ENCODE measurements at places on chromosomes 4 and X. TPM values are rescaled to one million over a fixed set of nuclear protein-coding genes. Genes with fewer than 3 reads are reported as not detected.

- H3K4me3 ChIP-seq = no peak overlapping the region
- H3K36me3 ChIP-seq = no peaks in the 10 kb centered on the region
- H3K4me1 ChIP-seq = no peaks in the 10 kb centered on the region
Measured at GRCh38 chrX:29407357-29407756, 808.0 kb upstream of the MAGEB2 start.

NOX1 gene
- not detected for total RNA-seq

GRCh38 chrX:24350217-24350616, 10.2 kb upstream of the SUPT20HL1 start:
- no peaks in the 10 kb centered on the region for H3K27me3 ChIP-seq
- no peaks in the 10 kb centered on the region for H3K36me3 ChIP-seq
- peaks cover 15% of the 10 kb centered on the region for H3K4me1 ChIP-seq
- no peak overlapping the region for H3K4me3 ChIP-seq
- H3K27ac ChIP-seq = no peak overlapping the region

DNA sequence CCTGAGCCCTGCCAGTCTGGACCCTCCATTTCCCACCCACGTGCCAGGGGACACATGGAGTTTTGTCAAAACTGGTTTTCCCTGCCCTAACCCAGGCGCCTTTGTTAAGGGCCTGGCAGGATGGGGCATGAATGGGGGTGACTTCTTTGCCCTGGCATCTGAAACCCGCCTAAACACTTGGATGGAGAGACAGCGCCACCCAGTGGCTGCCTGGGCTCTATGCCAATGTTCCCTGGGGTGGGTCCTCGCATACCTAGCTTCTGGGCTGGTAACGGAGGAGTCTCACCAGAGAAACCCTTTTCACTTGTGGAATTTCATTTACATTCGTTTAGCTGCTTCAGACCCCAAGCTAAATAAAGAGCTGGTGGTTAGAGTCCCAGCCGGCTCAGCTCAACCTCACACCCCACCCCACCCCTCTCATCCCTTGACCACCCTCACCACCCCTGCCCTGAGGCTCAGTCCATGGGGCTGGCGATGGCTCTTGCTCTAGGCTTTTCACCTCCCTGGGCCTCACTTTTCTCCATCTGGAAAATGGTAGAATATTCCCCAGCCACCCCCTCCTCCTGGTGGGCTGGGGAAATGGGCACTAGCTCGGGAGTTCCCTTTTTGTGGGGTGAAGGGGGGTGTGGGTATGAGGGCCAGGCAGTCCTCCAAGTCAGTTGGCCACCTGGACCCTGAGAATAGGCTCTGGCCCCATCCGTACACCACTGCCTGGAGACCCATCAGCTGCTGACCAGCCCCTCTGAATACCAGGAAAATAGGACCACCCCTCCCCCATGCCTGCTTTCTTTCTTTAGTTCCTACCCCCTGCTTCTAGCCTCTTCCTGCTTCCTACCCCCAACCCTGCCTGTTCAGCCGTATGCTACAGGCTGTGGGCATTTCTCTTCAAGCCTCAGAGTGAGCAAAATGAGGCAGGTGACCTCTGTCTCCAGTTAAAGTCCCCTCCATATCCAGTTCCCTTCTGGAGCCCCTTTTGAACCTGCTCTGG, 57.1 kb upstream of the PJA1 start:
- H3K36me3 ChIP-seq = no peaks in the 10 kb centered on the region
- peaks cover 17% of the 10 kb centered on the region for H3K4me1 ChIP-seq
- H3K27ac ChIP-seq = peak overlapping the region; percentile 18

GRCh38 chr4:4980621-4981230, 38.5 kb downstream of the CYTL1 start:
- H3K27ac ChIP-seq = no peak overlapping the region
- no peak overlapping the region for H3K4me3 ChIP-seq
- no peak for DNase-seq
- H3K27me3 ChIP-seq = no peaks in the 10 kb centered on the region
- no peaks in the 10 kb centered on the region for H3K36me3 ChIP-seq

DNA sequence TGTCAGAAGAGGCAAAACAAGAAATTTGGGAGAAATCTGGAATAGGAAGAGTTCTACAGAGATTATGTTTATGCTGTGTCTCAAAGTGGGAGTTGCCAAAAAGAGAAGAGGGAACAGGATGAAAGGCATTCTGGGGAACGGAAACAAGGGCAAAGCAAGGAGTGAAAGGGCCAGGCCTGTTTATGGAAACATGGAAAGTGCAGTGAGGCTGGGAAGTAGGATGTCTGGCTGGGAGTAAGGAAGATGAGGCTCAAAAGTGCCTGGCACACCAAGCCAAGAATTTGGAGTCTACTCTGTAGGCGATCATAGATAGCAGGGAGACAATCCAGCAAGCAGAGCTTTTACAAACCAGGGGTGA, 1.8 kb upstream of the CUL4B start:
- no peak overlapping the region for H3K27ac ChIP-seq
- no peaks in the 10 kb centered on the region for H3K27me3 ChIP-seq
- no peak for DNase-seq

NAA10 gene
- total RNA-seq = 55.5 TPM

DNA sequence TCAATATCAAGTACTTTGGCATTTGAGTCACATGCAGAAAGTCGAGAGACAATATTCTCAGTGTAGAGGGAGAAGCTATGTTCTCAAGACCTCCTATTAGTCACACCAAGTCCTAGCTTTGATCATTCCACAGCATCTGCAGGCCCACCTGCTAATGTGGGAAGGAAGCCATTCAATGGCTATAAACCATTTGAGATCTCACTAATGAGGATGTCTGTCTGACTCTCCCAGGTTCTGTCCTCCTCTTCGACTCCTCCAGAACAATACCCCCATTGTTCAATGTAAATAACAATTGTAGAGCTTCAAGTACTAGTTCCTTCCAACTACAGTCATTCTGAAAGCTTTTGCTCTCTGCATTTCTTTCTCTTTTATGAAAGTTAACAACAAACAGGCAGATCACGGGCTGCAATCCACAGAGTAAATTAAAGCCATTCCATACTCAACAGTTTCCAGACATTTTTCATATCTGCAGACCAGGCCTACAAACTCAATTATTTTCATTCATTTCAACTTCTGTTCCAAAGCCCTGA, 140.2 kb upstream of the EDNRA start:
- H3K27ac ChIP-seq = no peak overlapping the region
- DNase-seq = peak; percentile 4
- no peak overlapping the region for H3K4me3 ChIP-seq
- H3K36me3 ChIP-seq = no peaks in the 10 kb centered on the region
- no peaks in the 10 kb centered on the region for H3K27me3 ChIP-seq
- H3K4me1 ChIP-seq = no peaks in the 10 kb centered on the region

DNA sequence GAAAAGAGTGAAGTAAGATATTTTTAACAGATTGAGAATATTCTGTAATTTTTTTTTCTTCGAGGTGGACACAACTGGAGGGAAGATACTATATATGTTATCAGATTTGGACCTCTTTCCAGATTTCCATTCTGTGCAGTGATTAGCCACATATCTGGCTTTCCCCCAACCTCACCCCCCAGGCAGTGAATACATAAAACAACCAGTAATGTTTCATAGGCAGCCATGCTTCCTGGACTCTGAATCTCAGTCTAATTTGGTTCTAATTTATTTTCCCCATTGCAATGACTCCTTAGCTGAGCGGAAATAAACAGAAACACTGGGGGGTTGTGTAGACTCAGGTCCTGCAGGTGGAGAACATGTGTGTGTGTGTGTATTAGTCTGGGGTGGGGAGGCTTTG, 226.5 kb downstream of the FBXW7 start:
- H3K36me3 ChIP-seq = no peaks in the 10 kb centered on the region
- H3K4me3 ChIP-seq = no peak overlapping the region
- no peak for DNase-seq
- H3K27ac ChIP-seq = no peak overlapping the region

TLR10 gene
- not detected for total RNA-seq

NUDT10 gene
- 23.9 TPM for total RNA-seq

RRH gene
- total RNA-seq = not detected

GRCh38 chrX:153547195-153547594, 29.8 kb downstream of the ATP2B3 start:
- H3K27ac ChIP-seq = no peak overlapping the region
- no peaks in the 10 kb centered on the region for H3K4me1 ChIP-seq
- no peaks in the 10 kb centered on the region for H3K36me3 ChIP-seq

NAAA gene
- 0.07 TPM for total RNA-seq

GRCh38 chr4:137614491-137614890, 82.2 kb upstream of the PCDH18 start:
- peaks cover 3% of the 10 kb centered on the region for H3K4me1 ChIP-seq
- no peak for DNase-seq
- H3K36me3 ChIP-seq = no peaks in the 10 kb centered on the region

BBS7 gene
- 39.7 TPM for total RNA-seq

KLHL13 gene
- total RNA-seq = 22.1 TPM

IL1RAPL1 gene
- total RNA-seq = 10.7 TPM

GRCh38 chrX:150544835-150545770, 23.3 kb upstream of the MTM1 start:
- no peaks in the 10 kb centered on the region for H3K36me3 ChIP-seq
- DNase-seq = no peak
- no peaks in the 10 kb centered on the region for H3K4me1 ChIP-seq
- no peak overlapping the region for H3K4me3 ChIP-seq
- peaks cover 37% of the 10 kb centered on the region for H3K27me3 ChIP-seq
- H3K27ac ChIP-seq = no peak overlapping the region

- DNase-seq = no peak
- no peak overlapping the region for H3K27ac ChIP-seq
- no peak overlapping the region for H3K4me3 ChIP-seq
- no peaks in the 10 kb centered on the region for H3K36me3 ChIP-seq
- H3K4me1 ChIP-seq = no peaks in the 10 kb centered on the region
Measured at GRCh38 chr4:8350841-8351461, 81.4 kb downstream of the HTRA3 start.

DNA sequence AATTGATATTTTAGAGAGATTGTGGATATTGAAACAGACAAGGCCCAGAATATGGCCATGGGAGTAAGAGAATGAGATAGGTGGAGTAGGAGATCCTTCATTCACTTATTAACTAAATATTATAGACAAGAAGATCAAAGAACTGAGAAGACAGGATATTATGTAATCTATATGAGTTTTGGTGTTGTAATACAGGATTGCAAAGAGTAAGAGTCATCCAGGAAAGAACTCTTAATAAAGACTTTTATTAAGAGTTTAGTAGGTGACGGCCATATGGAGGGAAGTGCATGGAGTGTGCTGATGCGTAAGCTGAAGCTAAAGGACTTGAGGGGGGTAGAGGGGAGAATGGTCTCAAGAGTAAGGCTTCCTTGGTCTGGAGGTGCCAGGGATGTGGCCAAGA, 153.7 kb downstream of the VEGFC start:
- H3K4me1 ChIP-seq = no peaks in the 10 kb centered on the region
- no peak overlapping the region for H3K27ac ChIP-seq
- no peaks in the 10 kb centered on the region for H3K36me3 ChIP-seq
- no peak for DNase-seq
- no peaks in the 10 kb centered on the region for H3K27me3 ChIP-seq
- no peak overlapping the region for H3K4me3 ChIP-seq

SPP1 gene
- total RNA-seq = 1.1 TPM

OPN1MW gene
- not detected for total RNA-seq

GRCh38 chr4:110087070-110087708, 111.2 kb downstream of the ELOVL6 start:
- peaks cover 6% of the 10 kb centered on the region for H3K36me3 ChIP-seq
- H3K4me1 ChIP-seq = peaks cover 8% of the 10 kb centered on the region
- DNase-seq = no peak
- H3K4me3 ChIP-seq = no peak overlapping the region
- no peak overlapping the region for H3K27ac ChIP-seq

- DNase-seq = peak; percentile 27
- peaks cover 63% of the 10 kb centered on the region for H3K4me1 ChIP-seq
- no peaks in the 10 kb centered on the region for H3K27me3 ChIP-seq
Measured at GRCh38 chr4:104490096-104490769, 4.5 kb downstream of the CXXC4 start.

All from neural progenitor cell (in vitro differentiated cells).